Fibroblast of the conjunctiva (primary cell): ENCODE measurements at places on chromosomes 4 and X.
A peak's percentile ranks its signal among the peaks of the same experiment; 100 is the strongest.

GRCh38 chrX:102976286-102976685, 39.2 kb downstream of the RAB40AL start:
- no peak for DNase-seq

DNA sequence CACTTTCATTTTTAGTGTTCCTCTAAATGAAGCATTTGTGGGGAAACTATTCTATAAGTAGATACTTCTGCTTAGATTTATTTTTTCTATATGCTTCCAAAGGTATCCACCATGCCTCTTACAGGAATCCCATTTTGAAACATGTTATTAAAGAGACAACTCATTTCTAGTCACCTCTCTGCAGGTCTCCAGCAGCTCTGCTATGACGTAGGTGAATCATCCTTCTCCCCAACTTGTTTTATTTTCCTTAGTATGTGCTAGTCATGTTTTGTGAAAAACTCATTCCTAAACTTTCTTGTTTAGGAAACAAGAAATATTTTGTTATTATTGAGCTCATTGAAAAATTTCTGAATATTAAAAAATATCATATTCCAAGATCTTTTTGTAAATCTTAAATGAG, 12.8 kb downstream of the CXCL8 start:
- no peak for DNase-seq

GRCh38 chr4:110480746-110481271, 4.9 kb downstream of the ENPEP start:
- DNase-seq = no peak

DNA sequence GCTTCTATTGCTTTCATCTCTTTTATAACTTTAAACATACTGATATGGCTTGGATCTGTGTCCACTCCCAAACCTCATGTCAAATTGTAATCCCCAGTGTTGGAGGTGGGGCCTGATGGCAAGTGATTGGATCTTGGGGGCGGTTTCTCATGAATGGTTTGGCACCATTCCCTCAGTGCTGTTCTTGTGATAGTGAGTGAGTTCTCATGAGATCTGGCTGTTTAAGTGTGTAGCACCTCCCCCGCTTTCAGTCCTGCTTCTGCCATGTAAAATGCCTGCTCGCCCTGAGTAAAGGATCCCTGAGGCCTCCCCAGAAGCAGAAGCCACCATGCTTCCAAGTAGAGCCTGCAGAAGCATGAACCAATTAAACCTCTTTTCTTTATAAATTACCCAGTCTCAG, 17.7 kb downstream of the MND1 start:
- DNase-seq = no peak

DNA sequence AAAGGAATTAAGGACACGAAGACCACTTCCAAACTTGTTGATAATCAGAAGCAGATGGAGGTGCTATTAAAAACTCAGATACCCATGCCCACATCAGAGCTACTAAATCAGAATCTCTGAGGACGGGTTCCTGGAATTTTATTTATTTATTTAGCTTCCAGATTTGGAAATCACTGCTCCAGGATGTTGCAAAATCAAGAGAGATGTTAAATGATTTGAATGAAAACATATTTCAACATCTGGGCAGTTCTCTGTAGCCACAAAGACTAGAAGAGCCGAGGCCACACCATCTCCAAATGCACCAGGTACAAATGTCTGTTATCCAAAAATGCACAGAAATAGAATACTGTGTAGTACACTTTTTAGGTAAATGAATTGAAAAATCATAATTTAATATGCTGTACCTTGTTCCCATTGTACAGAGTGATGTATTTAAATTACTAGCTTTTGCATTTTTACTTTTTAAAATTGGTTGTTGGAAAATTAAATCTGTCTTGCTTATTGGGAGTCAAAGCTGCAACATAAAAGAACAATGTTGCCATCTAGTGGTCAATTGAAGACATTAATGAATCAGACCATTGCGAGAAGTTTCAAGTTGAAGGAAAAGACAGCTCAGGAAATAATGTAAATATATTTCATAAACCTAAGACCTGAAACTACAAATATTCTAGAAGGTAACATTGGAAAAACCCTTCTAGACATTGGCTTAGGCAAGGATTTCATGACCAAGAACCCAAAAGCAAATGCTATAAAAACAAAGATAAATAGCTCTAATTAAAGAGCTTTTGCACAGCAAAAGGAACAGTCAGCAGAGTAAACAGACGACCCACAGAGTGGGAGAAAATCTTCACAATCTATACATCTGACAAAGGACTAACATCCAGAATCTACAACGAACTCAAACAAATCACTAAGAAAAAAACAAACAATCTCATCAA, 151.3 kb upstream of the TTC29 start:
- peak; percentile 68 for DNase-seq

- DNase-seq = peak; percentile 75
Observed at GRCh38 chrX:121308276-121308805, 260.9 kb downstream of the GLUD2 start.

- DNase-seq = peak; percentile 12
Observed at GRCh38 chr4:98113012-98113411, 30.3 kb downstream of the STPG2 start.

DNA sequence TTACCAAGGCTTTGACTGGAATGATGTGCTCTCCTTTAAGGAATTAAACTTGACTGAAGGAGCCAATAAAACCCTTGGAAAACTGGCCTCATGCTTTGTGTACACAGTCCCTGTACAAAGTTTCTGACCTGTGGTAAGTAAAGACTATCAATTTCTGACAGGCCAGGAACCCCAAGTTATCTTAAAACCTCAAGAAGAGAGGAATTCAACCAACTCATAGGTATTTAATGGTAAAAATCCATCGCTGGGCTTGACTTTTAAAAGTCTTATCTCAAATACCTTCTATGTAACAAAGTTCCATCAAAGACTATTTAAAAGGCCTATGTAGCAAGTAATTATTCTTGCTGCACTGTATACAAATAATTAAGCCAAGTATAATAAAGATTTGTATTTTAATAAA, 103.7 kb upstream of the TENT5D start:
- no peak for DNase-seq

GRCh38 chrX:2733286-2733685, 18.6 kb upstream of the XG start:
- DNase-seq = no peak

DNA sequence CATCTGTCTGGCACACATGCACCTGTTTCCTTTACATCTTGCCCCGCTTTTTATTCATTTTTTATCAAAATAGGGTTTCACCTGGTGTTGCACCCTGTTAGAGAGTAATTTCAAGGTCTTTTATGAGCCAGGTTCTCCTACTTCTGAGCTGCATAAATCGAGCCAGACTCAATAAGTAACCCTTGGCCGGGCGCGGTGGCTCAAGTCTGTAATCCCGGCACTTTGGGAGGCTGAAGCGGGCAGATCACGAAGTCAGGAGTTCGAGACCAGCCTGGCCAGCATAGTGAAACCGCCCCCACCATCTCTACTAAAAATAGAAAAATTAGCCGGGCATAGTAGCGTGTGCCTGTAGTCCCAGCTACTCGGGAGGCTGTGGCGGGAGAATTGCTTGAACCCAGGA, 1.0 kb upstream of the PPP2R3B start:
- no peak for DNase-seq

GRCh38 chr4:188822698-188823097, 683.5 kb downstream of the TRIML1 start:
- DNase-seq = no peak

DNA sequence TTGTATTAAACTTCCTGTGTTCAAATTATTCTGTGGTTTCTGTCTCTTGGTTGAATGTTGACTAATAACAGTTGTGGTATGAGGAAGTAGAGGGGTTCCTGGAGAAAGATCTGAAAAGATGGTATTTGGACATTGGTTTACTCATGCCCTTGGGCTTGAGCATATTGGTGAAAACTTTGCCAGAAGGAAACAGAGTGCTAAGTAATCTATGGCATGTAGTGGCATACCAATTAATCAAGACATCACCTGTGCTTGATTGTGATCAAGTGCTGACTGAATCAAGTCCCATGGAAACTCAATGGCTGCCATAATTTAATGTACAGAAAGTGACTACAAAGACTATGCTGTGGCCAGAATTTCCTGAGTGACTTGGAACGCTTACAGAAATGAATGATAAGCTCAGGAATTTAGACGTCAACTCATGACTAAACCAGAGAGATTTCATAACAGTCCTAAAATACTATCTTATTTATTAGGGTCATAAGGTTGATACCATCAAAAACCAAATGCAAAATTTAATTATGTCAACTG, 2062.9 kb downstream of the ARAP2 start:
- DNase-seq = peak; percentile 53

DNA sequence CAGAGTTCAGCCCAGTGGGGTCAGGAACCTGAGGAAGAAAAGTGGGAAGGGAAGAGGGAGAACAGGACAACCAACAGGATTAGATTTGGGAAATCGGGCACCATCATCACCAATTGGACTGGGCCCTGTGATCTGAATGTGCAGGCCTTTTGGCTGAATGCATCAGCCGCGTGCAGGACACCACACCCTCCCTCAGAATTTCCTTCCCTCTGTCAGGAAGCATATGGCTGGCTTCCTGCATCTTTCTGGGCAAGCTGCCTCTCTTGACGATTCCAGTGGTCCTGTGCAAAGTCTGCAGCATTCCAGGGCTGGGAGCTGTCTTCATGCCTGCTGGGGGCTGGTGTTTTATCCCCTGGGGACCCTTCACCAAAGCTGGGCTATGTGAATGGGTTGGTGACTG, 16.4 kb downstream of the MAGEA4 start:
- no peak for DNase-seq

GRCh38 chr4:13483768-13484121, 395 bp downstream of the RAB28 start:
- peak; percentile 49 for DNase-seq

GRCh38 chr4:138669479-138670315, 345.9 kb upstream of the NOCT start:
- DNase-seq = no peak

- DNase-seq = no peak
Observed at GRCh38 chr4:32226204-32226603, 1506.0 kb downstream of the PCDH7 start.

GRCh38 chrX:139299309-139299708, 231.2 kb upstream of the F9 start:
- DNase-seq = no peak

GRCh38 chrX:107549504-107549903, 78.8 kb upstream of the PRPS1 start:
- DNase-seq = no peak

- peak; percentile 79 for DNase-seq
Observed at GRCh38 chrX:107731831-107732502, 43.6 kb downstream of the TSC22D3 start.

GRCh38 chr4:138499627-138500026, 257.5 kb upstream of the SLC7A11 start:
- no peak for DNase-seq

GRCh38 chrX:107565015-107565414, 63.3 kb upstream of the PRPS1 start:
- DNase-seq = no peak

- DNase-seq = no peak
Observed at GRCh38 chr4:34939073-34939472, 1305.2 kb downstream of the ARAP2 start.

DNA sequence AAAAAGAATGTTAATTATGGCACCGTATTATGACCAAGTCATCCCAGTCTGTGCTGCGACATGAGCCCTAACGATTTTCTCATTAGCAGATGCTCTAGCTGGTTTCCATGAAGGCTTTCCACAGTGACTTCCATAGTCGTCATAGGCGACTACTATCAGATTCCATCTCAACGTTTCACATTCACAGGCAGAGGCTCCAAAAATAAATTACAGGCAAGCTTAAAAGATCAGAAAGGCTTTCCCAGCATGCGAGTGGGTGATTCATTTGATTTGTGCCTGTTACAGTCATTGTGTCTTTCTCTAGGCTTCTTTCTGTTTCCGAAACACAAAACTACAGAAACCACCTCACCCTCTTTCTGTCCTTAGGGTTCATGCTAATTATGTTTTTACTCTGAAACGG, 43.2 kb downstream of the PALLD start:
- no peak for DNase-seq

- DNase-seq = no peak
Observed at GRCh38 chr4:107318078-107318477, 282.0 kb upstream of the DKK2 start.

DNA sequence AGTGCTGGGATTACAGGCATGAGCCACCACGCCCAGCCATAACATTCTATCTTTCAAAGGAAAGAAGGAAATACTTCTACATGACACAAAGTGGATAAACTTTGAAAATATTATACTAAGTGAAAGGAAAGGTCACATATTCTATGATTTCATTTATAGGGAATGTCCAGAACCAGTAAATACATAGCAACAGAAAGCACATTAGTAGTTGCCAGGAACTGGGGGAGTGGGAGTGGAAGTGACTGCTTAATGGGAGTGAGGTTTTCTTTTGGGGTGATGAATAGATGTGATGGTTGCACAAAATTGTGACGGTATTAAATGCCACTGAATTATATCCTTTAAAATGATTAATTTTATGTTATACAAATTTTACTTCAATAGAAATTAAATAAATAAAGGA, 95.7 kb upstream of the IL15 start:
- DNase-seq = no peak

- DNase-seq = peak; percentile 16
Observed at GRCh38 chr4:67687636-67688035, 13.3 kb downstream of the UBA6 start.

DNA sequence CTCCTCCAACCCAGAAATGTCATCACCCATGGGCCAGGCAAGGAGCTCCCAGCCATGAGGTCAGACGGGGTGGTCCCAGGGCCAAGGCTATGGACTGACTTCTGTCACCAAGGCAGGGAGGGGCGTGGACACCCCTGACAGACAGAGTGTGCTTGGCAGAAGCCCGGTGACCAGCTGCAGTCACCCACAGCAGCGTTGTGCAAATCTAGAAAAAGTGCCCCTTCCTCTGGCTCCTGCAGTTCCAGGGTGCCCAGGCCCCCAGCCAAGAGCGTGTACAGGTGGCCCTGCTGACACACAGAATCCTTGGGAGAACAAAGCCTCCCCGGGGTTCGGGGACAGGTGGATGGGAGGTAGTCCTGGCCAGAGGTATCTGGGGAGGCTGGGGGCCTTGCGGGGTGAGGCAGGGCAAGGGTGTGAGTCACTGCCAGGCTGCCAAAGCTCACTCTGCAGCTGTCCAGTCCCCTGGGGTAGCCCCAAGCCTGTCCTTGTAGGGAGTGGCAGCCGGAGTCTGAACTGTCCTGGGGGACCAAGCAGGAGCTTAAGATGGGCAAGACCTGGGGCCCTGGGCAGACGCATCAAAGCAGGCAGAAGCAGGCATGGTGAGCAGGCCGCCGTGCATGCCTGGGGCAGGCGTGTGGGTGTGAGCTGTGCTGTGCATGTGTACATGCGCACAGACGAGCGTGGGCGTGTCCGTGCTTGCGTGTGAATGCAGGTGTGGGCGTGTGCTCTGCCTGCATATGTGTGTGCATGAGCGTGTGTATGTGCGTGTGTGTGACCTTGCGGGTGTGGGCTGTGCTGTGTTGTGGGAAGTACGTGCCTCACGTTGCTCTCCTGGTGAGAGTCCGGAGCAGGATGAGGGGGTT, 3.3 kb downstream of the MYL5 start:
- DNase-seq = no peak

- DNase-seq = no peak
Observed at GRCh38 chr4:75555294-75556164, at the start of gene ODAPH. ODAPH (plus strand) TSS chr4:75556066; CDS start chr4:75556083, 17 bp downstream.

- no peak for DNase-seq
Observed at GRCh38 chrX:19515615-19516105, 352 bp upstream of the MAP3K15 start.
